ENCODE measurements at places on chromosomes 2 and 18.

DNA sequence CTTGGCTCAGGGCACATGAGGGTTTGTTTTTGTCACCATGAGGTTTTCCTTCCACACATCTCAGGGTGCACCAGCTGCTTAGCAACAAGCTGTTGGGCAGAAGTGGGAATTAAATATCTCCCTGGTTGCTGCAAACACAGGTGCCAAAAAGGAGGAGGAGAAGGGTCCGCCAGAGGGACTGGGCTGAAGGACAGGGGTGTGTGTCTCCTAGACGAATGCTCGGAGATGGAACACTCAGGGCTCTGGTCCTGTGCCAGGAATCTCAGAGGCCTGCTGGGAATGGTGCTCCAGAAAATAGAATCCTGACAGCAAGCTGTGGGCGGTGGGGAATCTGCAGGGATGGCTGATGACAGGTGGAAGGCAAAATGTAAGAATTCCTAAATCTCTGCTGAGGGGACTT is 94.5 kb downstream of the VSNL1 start:
- peak; percentile 28 for DNase-seq

DNA sequence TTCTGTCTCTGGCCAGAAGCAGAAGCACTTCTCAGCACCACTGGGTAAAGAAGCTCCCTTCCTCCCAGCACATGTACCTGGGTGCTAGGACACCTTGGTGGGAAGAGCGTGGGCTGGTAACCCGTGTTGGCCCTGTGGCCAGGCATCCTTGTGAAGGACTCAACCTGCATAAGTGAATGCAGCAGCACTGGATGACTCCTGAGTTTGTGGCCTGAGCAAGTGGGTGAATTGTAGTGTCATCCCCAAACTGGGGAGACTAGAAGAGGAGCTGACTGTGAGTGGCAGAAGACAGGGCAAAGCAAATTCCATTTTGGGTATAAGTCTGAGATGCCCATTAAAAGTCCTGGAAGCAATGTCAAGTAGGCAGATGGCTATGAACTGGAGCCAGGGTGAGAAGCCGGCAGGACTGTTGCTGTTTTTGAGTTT is 63.4 kb downstream of the STAT1 start:
- DNase-seq = no peak

GRCh38 chr2:104849618-104850141 is 4.2 kb upstream of the POU3F3 start:
- peak; percentile 93 for DNase-seq

DNA sequence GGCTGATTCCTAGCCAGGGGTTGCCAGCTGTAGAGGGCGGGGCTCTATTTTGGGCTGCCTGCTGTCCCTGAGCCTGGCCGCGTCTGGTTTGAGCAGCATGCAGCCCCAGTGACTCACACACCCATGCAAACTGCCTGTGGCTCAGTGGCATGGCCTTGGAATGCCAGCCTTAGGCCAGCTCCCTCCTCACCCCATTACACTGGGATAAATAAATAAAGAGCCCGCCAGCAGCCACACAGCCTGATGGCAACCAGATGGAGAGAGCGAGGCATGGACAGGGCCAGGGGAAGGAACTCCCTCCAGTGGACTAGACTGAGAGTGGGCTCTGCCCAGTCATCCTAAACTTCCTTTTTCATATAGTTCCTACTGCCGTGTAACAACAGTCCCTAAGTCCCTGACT is 18.3 kb downstream of the NHEJ1 start:
- no peak for DNase-seq

DNA sequence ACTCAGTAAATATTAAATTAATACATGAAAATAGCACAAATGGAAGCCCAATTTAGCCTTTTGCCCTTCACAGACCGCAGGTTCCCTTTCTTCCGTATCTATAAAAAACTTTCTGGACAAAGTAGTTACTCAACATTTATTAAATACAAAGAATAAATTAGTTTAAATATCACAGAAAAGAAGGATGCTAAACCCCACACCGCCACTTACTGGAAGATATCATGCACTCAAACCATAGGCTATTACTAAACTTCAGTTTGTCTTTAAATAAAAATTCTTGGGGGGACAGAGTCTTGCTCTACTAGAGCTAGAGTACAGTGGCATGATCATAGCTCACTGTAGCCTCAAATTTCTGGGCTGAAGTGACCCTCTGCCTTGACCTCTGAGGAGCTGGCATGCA is 120.7 kb upstream of the FHL2 start:
- no peak for DNase-seq

GRCh38 chr18:35662293-35663062 is 80.9 kb downstream of the GALNT1 start:
- DNase-seq = no peak

DNA sequence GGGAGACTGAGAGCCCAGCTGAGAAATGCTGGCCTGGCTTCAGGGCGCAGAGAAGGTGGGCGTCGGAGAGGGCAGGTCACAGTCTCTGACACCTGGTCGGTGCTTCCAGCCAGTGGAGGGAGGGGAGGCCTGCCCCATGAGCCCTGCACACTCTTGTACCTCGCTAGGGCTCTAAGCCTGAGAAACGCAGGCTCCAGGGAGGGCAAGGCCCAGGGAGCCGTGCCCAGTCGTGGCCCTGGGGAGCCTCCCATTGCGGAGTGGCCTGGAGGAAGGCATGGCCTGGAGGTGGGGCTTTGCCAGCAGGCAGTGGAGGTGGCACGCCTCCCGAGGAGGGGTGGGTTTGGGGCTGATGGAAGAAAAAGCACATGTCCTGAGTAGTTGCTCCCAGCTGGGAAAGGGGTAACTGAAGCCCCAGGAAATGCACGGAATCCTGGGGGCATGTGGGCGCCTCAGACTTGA is 39.0 kb downstream of the MTERF4 start:
- DNase-seq = no peak

DNA sequence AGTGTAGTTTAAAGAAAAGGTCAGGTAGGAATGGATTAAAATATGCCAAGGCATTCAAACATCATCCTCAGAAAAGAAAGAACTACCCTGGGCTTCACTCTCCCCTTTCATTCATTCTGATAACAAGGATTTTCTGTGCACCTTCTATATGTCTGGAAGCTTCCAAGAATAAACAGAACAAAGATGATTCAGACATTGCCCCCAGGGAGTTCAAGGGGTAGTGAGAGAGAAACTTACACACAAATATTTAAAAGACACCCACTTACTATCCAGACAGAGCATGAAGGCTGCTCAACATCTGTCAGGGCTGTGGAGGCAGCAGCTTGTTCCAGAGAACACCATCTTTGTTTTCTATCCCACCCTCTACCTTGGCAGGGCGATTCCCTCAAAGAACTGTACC is 140.5 kb downstream of the ALK start:
- DNase-seq = no peak

- no peak for DNase-seq
Measured at GRCh38 chr2:242015108-242016065, 145.9 kb downstream of the RTP5 start.

Data from Ammon's horn (tissue), 1 donor.